Stimulated activated CD8-positive, alpha-beta memory T cell treated with anti-CD3 and anti-CD28 coated beads, Interleukin-4, amount 100 ng/mL, for 1 hour (primary cell): ENCODE measurements at places on chromosomes 3 and 15.

DNA sequence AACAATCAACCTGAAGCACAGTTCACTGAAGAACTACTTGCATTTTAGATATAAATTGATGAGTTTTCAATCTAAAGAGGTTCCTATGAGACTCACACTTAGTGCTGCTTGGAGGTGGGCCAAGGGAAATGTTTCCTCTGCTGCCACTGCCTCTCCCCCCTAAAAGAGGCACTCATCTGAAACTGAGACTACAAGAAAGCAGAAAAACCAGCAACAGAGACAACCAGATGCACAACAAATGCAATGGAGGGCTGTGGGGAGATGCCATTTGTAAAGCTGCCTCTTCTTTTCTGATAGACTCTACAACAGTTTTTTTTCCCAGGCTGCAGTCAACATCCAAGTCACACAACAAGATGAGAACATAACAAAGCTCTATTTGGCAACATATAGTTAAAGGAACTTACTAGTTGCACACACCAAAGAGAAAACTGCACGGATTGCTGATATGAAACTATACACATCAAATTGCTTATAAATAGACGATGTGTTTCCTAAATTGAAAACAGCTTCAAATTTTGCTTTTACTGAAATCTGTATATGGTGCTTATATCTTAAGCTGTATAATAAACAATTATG is 11.0 kb downstream of the TSPAN3 start:
- DNase-seq = no peak

- no peak for DNase-seq
Observed at GRCh38 chr15:75234191-75234810, 23.8 kb upstream of the GOLGA6C start.

- no peak for DNase-seq
Observed at GRCh38 chr3:197564097-197564843, 8.5 kb upstream of the BDH1 start.

GRCh38 chr3:135667061-135667460 is 298.5 kb upstream of the PPP2R3A start:
- DNase-seq = no peak

DNA sequence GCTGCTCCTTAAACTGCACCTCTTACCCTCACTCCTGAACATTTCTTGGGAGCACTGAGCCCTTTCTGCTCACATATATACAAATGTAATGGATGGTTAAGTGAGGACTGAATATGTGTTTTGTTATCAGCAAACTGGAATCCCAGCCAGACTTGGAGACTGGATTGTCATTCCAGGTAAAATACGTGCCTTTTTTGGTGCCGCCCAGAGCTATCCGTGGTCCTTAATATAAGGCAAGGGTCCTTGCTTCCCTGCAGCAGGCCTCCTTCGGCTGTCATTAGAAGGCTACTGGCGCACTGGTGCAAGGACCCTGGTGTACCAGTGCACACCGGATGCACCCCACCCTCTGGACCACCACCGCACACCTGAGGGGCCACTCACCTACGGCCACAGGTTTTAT is 1.1 kb upstream of the GABRB3 start:
- no peak for DNase-seq

GRCh38 chr3:177811835-177812234 is 614.6 kb upstream of the TBL1XR1 start:
- DNase-seq = no peak

GRCh38 chr3:99126316-99126715 is 224.8 kb upstream of the DCBLD2 start:
- DNase-seq = no peak

GRCh38 chr3:62436785-62437184 is 63.4 kb upstream of the FEZF2 start:
- DNase-seq = no peak

DNA sequence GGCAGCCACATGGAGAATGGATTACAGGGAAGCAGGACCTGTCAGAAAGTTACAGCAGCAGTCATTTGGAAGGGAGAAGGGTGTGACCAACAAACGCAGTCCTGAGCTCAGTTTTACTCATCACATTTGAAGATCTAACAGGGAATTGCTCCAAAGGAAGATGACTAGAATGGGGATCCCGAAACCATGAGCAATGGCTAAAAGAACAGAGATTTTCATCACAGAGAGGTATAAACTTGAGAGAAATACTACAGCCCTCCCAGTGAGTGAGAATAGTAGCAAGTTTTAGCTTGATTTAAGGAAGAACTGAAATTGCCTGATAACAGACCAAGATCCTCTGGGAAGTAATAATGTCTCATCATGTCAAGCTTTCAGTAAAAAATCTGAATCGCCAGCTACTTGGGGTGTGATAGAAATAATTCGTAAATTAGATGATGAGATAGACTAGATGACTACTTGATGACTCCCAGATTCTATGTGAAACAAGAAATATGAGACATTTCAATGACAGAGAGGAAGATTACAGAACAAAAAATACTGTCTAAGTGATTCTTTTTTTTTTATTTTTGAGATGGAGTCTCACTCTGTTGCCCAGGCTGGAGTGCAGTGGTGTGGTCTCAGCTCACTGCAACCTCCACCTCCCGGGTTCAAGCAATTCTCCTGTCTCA is 16.9 kb downstream of the CD47 start:
- DNase-seq = no peak

GRCh38 chr3:128547368-128547987 is 54.5 kb upstream of the GATA2 start:
- no peak for DNase-seq

- DNase-seq = no peak
Observed at GRCh38 chr3:58526515-58526957, 10.5 kb downstream of the ACOX2 start.

GRCh38 chr3:64489361-64490044 is 198.3 kb downstream of the ADAMTS9 start:
- no peak for DNase-seq

DNA sequence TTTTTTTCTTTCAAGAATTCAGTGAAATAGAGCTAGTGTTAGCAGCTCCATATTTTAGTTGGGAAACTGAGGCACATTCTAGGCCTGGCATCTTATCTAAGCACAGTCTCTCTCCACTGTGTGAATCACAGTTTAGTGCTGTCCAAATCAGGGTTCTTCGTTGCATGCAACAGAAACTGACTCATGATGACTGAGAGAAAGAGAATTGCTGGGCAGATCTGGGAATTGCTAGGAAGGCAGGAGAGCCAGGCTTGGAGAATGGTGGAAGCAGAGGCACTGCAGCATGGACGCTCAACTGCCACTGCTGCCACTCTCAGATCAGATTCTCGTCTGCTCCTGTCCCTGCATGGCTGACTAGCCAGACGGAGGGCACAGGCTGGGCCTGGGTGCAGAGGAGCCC is 40.7 kb upstream of the CHST2 start:
- no peak for DNase-seq

DNA sequence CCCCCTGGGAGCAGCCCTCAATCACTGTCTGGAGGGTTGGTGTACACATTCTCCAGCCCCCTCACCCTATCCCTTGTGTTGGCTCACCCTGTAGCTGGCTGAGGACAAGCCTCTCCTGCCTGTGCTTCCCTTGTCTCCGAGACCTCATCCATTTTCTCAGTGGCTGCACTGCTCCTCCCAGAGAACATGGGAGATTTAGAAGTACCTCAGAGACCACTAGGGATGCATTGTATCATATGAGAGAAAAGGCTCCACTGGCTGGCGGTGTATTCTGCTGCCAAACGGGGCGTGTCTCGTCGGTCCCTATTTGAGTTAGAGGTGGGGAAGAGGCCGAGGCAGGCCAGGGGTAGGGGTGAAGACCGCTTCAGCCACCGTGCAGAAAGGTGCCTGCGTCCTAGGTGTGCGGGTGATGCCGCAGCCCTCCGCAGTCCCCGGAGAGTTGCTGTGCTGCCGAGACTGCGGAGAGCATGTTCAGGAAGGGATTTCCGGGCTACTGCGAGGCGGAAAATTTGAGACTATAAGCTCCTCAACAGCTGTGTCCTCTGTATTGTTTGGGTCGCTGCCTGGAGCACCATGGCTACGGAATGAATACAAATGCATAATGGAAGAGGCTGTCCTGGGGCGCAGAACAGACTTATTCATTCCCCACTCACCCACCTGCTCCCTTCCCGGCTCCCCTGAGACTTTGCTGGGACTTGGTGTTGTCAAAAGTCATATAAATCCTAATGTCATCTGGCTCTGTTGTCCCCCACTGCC is 43.8 kb downstream of the SPSB4 start:
- DNase-seq = no peak

DNA sequence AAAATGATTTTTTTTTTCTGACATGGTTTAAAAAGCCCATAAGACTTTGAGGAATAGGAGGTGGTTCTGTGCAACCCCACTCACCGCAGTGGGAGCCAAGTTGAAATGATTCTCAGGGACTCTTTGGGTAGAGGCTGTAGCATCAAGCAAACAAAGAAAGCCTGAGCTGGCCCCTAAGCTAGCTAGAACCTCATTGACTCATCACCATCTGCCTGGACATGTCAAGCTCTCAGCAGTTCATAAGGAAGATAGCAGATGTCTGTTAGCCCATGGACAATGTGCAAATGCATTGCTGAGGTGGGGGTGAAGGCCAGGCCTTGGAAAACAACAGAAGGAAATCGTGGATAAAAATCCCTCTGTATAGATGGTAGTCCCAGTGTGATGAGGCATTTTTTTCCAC is 234.8 kb downstream of the NR2F2 start:
- no peak for DNase-seq

GRCh38 chr3:28781053-28781452 is 432.4 kb upstream of the AZI2 start:
- no peak for DNase-seq

GRCh38 chr15:34336991-34337556 is 507 bp downstream of the SLC12A6 start:
- DNase-seq = no peak
